ENCODE measurements at places on chromosomes 4 and X.

DNA sequence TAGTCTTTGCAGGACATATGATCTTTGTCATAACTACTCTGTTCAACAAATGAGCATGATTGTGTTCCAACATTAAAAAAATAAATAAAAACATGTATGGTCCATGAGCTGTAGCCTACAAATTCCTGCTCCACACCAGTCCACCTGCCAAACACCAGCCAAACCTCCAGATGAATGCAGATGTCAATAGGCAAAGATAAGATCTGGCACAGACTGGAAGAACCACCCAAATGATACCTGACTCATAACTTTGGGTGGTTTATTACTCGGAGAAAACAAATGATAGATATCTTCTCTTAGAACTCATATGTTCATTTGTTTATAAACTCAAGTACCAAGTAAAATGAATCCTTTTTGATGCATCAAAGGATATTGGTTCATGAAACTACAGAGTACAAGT is 425.1 kb downstream of the GBA3 start:
- DNase-seq, result no peak

GRCh38 chr4:84582988-84583875 is at the start of gene CDS1:
CDS1 (plus strand) TSS chr4:84583127; CDS start chr4:84583402, 275 bp downstream.
- no peak for DNase-seq

GRCh38 chrX:41293269-41293668 is 40.7 kb upstream of the DDX3X start:
- DNase-seq, result peak; percentile 22

DNA sequence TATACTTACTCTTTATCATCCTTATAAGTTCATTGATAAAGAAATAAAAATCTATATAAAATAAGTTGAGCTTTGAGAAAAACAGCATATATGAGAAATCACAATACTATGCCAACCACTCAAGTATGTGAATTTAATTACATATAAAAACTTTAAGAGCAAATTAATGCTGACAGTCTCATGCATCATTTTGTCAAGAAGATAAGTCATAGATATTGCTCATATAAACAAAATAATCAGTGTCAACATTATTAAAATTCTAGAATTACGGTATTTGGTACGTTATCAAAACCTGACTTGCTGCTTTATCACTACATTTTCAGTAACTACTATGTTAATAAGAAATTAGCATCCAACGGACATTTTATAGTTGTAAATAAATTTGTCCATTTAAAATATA is 111.2 kb downstream of the FBXO8 start:
- no peak for DNase-seq

DNA sequence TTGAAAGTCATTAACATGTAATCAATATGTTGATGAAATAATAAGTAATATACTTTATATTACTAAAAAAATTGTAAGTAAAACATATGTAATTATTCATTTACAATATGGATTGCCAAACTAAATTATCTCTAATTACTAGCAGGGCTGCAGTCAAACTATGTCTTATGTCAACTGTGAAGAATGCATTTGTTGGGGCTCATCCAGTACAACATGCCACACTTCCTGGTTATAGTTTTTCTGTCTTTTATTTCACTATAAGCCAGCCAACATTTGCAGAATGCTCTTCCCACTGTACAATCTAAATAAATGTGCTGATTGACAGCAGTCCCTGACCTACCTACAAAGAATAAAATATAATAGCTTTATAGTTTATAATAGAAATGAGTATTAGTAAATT is 975.4 kb upstream of the NDST4 start:
- DNase-seq, result no peak

DNA sequence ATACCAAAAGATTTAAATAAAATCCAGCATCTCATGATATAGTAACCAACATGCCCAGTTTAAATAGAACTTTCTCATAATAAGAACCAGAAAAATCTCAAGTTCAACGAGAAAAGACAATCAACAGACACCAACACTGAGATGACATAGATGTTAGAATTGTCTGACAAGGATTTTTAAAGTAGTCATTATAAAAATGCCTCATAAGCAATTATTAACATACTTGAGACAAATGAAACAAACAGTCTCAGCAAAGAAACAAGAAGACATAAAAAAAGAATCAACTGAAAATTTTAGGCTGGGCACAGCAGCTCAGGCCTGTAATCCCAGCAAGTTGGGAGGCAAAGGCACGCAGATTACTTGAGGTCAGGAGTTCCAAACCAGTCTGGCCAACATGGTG is 118.1 kb downstream of the FGF16 start:
- DNase-seq, result no peak

DNA sequence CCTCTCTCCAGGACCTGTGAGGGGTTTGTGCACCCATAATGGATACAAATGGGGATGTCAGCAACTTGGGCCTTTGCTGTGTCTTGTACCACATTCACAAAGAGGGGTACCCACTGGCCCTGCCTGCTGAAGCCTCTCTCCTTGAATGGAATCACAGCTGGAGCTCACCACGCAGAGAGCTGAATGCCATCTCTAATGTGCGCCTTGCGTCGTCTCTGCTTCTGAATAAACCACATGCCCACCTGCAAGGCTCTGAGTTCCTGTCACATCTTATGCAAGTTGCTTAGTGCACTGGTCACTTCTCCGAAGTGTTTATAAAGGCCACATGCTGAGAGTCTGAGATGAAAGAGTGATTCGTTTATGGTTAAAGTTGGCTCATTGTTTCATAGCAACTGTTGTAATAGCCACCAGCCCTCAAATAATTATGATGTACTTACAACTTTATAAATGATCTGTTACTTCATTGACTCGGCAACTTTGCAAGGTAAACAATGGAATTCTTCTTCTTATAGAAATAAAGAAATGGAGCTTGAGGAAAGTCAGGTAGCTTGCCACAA is 6.2 kb upstream of the PUDP start:
- no peak for DNase-seq

DNA sequence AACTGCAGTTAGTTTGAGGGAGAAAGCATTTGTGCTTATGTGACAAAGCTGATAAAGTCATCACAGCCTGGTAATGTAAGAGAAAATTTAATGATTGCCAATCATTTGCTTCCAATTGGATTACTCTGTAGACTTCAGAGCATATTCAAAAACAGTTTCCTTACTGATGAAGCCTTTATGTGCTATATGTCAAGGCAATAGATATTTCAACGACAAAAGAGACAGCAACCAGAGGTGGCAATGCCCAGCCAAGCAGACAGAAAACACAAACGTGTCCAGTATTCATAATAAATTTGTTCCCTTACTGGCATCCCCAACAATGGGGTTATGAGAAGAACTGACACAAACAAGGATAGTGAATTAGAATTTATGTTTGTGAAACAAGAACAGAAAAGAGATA is 1840.3 kb upstream of the PCDH7 start:
- no peak for DNase-seq

DNA sequence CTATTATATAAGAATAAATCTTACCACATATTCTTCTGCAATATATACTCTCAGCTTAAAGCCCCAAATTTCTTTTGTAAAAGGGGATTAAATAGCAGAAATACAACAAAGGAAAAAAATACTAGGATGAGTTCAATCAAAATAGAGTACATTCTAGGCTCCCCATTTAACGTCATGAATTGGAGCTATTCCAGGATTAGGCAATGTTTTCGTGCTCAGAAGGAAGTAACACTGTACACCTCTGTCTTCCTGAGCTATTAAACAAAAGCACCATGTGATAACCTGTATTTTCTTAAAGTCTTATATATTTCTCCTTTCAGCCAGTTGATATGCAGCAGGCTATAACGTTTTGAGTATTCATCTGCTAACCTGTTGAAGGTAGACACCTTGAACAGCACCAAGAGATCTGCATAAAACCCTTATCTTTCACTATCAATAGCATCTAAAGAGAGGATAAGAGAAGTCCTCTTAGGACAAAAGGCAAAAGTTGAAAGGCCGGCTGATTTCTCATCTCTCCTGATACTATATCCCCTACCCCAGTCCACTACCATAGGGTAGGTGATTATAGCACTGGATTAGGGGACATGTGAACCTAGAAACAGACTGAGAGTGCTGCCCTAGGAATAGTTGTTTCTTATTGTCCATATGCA is 31.5 kb downstream of the TEC start:
- DNase-seq, result no peak
